Tibial nerve (tissue), 4 donors: ENCODE measurements at places on chromosomes 12 and 14. TPM values are rescaled to one million over a fixed set of nuclear protein-coding genes. Genes with fewer than 3 reads are reported as not detected.

The KCNA5 gene
- total RNA-seq = 0.84 TPM

DNA sequence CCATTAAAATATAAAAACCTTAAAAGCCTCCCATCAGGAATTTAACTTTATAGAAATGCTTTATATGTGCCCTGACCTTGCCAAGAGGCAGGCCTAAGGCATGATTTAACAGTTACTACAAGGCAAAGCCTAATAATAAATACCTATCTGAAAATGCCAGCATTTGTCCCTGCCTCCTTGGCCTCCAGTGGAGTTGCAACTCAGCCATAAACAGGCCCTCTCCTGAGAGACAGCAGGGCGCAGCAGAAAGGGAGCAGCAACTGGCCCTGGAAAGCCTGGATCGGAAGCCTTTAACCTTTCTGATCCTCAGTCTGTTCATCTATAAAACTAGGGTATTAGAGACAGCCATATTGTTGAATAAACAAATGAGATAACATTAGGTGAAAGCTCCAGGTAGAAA, 324.4 kb downstream of the PAWR start:
- no peaks in the 10 kb centered on the region for H3K36me3 ChIP-seq
- no peak for DNase-seq
- H3K27me3 ChIP-seq = no peaks in the 10 kb centered on the region
- H3K4me3 ChIP-seq = no peak overlapping the region
- no peak overlapping the region for H3K27ac ChIP-seq

The CHST11 gene
- total RNA-seq = 56.7 TPM

DNA sequence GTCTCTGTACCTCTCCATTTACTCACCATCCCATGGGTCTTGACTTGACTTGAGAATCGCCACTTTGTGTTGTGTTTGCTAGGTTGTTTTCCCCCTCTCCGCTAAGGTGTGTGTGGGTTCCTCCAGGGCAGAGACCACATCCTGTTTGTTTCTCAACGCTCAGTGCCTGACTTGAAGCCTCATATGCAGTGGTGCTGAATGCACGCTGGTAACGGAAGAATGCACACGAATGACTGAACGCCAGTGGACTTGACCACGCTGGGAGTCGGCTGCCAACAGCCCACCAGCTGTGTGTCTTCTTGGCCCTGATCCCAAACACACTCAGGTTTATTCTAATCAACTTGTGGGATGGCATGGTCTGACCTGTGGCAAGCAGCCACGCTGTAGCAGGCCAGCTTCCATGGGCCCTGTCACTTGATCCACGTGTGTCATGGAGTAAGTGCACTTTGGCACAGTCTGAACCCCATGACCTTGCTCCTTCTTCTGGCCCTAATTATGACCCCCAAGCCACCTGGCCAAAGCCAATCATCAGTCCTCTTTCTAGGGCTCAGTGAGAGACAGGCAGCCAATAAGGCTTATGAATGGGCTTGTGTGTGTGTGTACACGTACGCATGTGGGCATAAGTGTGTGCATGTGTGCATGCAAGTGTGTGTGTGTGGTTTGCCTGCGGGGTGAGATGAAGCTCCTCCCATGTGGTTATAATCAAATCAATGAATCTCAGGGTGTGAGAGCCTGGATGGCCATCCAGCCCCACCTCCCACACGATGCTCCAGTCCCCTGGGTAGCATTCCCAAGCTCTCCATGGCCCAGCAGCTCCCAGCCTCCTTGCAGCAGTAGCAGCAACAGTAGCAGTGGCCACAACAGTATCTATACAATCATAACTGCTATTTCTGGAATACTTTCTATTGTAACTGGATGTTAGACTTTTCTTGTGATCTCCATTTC, 6.4 kb upstream of the TC2N start:
- H3K4me1 ChIP-seq = no peaks in the 10 kb centered on the region
- H3K27me3 ChIP-seq = no peaks in the 10 kb centered on the region
- H3K4me3 ChIP-seq = no peak overlapping the region
- H3K36me3 ChIP-seq = no peaks in the 10 kb centered on the region
- DNase-seq = no peak

GRCh38 chr12:131617179-131617578, 93.7 kb upstream of the SFSWAP start:
- H3K27me3 ChIP-seq = no peaks in the 10 kb centered on the region
- no peaks in the 10 kb centered on the region for H3K36me3 ChIP-seq
- H3K4me3 ChIP-seq = no peak overlapping the region
- DNase-seq = no peak
- no peak overlapping the region for H3K27ac ChIP-seq
- H3K4me1 ChIP-seq = peaks cover 16% of the 10 kb centered on the region

DNA sequence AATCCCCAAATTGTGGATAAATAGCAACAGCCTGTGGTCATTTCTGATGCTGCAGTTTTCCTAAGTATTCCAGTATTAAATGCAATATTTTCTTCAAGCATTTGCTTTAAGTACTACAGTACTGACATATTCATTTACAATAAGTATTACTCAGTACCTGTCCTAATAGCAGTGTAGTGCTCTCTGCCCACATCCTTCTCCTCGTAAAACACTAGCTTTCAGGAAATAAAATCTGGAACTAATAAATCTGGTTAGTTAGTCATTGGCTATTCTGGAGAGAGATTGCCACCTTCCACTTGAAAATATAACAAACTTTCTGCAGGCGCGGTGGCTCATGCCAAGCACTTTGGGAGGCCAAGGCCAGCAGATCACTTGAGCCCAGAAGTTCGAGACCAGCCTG, 441.5 kb downstream of the PRKD1 start:
- no peak for DNase-seq
- H3K27ac ChIP-seq = no peak overlapping the region
- no peaks in the 10 kb centered on the region for H3K36me3 ChIP-seq
- H3K4me1 ChIP-seq = no peaks in the 10 kb centered on the region

DNA sequence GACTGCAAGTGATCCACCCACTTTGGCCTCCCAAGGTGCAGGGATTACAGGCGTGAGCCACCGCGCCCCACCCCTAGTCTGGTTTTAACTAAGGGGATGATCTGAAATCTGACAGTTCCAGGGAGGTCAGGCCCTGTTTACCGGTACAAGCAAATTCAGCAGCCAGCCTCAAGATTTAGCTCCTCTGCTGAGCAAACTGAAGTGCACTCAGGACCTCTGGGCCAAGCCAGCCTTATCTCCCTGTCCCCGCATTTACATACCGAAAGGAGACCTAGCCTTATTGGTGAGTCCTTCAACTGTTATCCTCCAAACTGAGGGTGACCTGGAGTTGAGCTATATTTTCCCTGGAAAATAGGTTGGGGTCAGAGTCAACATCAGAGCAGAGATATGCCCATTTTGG, 835 bp upstream of the ABHD4 start:
- H3K4me1 ChIP-seq = peaks cover 32% of the 10 kb centered on the region
- H3K27ac ChIP-seq = no peak overlapping the region
- H3K27me3 ChIP-seq = no peaks in the 10 kb centered on the region
- no peak for DNase-seq
- H3K36me3 ChIP-seq = no peaks in the 10 kb centered on the region
- no peak overlapping the region for H3K4me3 ChIP-seq

- no peaks in the 10 kb centered on the region for H3K27me3 ChIP-seq
- no peak overlapping the region for H3K27ac ChIP-seq
- no peak for DNase-seq
- peaks cover 5% of the 10 kb centered on the region for H3K4me1 ChIP-seq
- no peak overlapping the region for H3K4me3 ChIP-seq
- no peaks in the 10 kb centered on the region for H3K36me3 ChIP-seq
Observed at GRCh38 chr12:101671157-101671791, 26.2 kb upstream of the CHPT1 start.

DNA sequence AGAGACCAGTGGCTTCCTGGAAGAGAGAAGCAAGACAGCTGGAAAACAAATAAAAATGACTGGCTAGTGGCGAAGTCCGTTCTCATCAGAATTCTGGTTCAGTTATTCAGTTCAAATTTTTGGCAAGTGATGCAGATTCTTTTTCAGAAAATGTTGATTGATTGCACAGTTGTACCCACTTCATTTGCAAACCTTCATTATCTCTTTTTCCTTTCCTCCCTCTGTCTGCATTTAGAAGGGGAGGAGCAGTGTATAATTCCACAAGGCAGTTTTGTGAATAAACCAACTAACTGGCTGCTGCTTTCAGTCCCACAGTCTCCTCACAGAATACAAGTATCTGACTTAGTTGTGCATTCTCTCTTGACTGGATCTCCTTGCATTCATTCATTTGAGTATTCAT, 417.5 kb downstream of the NPAS3 start:
- no peaks in the 10 kb centered on the region for H3K27me3 ChIP-seq
- DNase-seq = no peak

GRCh38 chr12:50618864-50619609, 114.3 kb downstream of the DIP2B start:
- no peaks in the 10 kb centered on the region for H3K36me3 ChIP-seq
- H3K4me1 ChIP-seq = peaks cover 31% of the 10 kb centered on the region
- H3K27ac ChIP-seq = peak overlapping the region; percentile 80
- no peak overlapping the region for H3K4me3 ChIP-seq
- no peaks in the 10 kb centered on the region for H3K27me3 ChIP-seq

The YEATS4 gene
- 18.6 TPM for total RNA-seq

The ALX1 gene
- total RNA-seq = not detected

GRCh38 chr14:32761381-32761968, 177.2 kb upstream of the NPAS3 start:
- H3K36me3 ChIP-seq = no peaks in the 10 kb centered on the region
- H3K4me1 ChIP-seq = no peaks in the 10 kb centered on the region
- no peak overlapping the region for H3K4me3 ChIP-seq
- H3K27ac ChIP-seq = no peak overlapping the region
- H3K27me3 ChIP-seq = no peaks in the 10 kb centered on the region

DNA sequence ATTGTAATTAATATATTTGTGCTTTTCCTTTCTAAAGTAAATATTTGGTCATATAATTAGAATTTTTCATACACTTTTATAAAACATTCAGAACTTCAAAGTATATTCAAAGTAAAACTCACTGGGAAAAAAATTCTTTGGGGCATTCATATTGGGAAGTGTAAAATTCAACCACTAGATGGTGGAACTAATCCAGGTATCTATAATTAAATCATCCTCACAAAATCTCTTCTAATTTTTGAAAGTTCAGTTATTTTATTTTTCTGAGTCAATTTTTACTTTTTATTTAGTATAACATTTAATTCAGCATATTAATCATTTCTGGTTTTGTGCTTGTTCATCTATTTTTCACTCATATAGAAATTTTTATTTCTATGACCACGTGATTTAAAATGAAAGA, 81.0 kb downstream of the NTS start:
- H3K27me3 ChIP-seq = no peaks in the 10 kb centered on the region
- DNase-seq = no peak
- no peak overlapping the region for H3K27ac ChIP-seq
- H3K4me1 ChIP-seq = no peaks in the 10 kb centered on the region
- H3K36me3 ChIP-seq = no peaks in the 10 kb centered on the region
- no peak overlapping the region for H3K4me3 ChIP-seq

- no peaks in the 10 kb centered on the region for H3K36me3 ChIP-seq
- DNase-seq = no peak
- no peaks in the 10 kb centered on the region for H3K4me1 ChIP-seq
- H3K4me3 ChIP-seq = no peak overlapping the region
Observed at GRCh38 chr14:63134801-63135200, 69.4 kb upstream of the RHOJ start.

DNA sequence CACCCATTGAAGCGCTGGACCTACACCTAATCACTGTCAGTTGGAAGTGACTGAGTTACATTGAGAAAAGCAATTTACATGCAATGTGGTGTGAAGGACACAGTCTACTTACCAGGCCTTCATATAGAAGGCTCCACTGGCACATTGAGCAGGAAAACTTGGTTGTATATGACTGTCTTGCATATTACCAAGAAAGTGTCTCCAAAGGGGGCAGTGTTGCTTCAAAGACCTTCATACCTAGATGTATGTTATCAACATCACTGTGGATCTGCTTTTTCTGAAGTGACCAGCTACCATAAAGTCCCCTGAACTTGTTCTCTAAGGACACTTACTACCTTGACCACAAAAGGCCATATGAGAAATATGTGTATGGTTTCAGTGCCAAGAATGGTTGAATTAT, 64.1 kb downstream of the NELL2 start:
- H3K4me1 ChIP-seq = no peaks in the 10 kb centered on the region
- DNase-seq = no peak
- H3K27me3 ChIP-seq = no peaks in the 10 kb centered on the region
- no peaks in the 10 kb centered on the region for H3K36me3 ChIP-seq
- no peak overlapping the region for H3K27ac ChIP-seq

- no peak for DNase-seq
- no peaks in the 10 kb centered on the region for H3K36me3 ChIP-seq
- no peak overlapping the region for H3K27ac ChIP-seq
- H3K4me1 ChIP-seq = no peaks in the 10 kb centered on the region
- no peaks in the 10 kb centered on the region for H3K27me3 ChIP-seq
- H3K4me3 ChIP-seq = no peak overlapping the region
Observed at GRCh38 chr14:93343266-93343665, 3.7 kb upstream of the COX8C start.

The C1R gene
- 1,237 TPM for total RNA-seq

DNA sequence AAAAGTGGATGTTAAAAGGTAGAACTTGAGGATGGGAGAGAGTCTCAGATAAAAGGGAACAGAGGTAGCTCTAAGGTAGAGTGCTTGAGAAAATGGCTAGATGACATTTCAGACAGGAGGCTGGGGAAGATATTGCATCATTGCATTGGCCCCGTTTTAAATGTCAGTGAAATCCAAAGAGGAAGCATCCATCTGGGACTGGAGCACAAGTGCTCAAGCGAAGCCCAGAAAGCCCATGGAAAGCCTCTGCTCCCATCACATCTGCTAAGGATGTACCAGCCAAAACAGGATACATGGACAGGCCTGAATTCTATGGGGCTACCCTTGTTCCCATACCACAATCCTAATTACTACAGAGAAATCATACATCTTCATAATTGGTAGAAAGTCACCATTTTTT, 581.5 kb upstream of the TMEM132C start:
- no peaks in the 10 kb centered on the region for H3K36me3 ChIP-seq
- no peak for DNase-seq
- H3K27ac ChIP-seq = no peak overlapping the region
- no peak overlapping the region for H3K4me3 ChIP-seq
- H3K27me3 ChIP-seq = no peaks in the 10 kb centered on the region

The TUNAR gene
- not detected for total RNA-seq

The ACVRL1 gene
- 70.5 TPM for total RNA-seq

DNA sequence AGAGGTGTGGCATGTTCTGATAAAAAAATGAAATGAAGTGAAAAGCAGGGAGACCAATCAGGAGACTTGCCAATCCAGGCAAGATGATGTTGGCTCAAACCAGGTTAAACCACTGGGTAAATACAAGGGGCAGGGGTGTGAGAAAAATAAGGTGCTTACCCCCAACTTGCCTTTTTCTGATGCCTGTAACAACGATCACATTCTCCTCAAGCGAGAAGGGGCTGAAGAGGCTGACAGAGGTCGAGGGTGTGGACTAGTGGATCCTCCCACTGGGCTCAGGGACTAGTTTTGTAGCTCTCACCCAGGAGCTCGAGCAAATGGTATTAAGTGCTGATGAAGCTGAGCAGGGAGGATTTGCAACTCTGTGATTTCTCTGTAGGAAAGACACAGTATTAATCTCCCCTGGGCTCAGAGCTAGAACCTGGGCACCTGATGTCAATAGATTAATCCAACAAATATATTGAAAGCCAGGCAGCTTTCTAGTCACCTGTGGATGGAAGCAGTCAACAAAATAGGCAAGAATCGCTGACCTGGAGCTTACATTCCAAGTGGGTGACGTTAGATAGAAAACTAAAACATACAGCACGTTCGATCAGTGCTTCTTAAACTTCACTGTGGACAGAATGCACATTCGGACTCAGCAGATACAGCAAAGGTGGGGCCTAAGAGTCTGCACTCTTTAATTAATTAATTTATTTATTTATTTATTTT, 15.2 kb upstream of the EAPP start:
- peak overlapping the region; percentile 75 for H3K27ac ChIP-seq
- peak; percentile 19 for DNase-seq
- H3K36me3 ChIP-seq = no peaks in the 10 kb centered on the region
- no peak overlapping the region for H3K4me3 ChIP-seq
- H3K4me1 ChIP-seq = peaks cover 6% of the 10 kb centered on the region
